ENCODE measurements at places on chromosomes 11 and 22.
A peak's percentile ranks its signal among the peaks of the same experiment; 100 is the strongest.

DNA sequence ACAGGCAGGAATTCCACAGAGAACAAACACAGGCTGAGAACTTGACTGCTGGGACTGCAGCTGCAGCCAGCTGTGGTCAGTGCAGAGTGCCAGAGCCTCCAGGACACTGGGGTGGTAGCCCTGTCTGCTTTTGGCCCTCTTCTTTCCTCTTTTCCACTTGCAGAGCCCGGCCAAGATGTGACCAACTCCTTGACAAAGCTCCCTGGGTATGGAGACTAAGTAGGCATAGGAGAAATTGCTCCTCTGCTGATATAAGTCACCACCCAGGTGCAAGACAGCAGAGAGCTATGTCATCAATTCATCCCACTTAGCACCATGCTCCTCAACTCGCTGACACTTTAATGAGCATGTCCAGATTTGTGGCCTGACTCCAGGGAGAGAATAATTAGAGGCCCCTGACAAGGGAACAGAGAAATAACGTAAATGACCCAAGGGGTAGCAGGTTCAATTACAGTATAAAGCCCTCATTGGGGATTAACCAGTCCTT, 369.4 kb upstream of the B3GAT1 start:
- DNase-seq: no peak

DNA sequence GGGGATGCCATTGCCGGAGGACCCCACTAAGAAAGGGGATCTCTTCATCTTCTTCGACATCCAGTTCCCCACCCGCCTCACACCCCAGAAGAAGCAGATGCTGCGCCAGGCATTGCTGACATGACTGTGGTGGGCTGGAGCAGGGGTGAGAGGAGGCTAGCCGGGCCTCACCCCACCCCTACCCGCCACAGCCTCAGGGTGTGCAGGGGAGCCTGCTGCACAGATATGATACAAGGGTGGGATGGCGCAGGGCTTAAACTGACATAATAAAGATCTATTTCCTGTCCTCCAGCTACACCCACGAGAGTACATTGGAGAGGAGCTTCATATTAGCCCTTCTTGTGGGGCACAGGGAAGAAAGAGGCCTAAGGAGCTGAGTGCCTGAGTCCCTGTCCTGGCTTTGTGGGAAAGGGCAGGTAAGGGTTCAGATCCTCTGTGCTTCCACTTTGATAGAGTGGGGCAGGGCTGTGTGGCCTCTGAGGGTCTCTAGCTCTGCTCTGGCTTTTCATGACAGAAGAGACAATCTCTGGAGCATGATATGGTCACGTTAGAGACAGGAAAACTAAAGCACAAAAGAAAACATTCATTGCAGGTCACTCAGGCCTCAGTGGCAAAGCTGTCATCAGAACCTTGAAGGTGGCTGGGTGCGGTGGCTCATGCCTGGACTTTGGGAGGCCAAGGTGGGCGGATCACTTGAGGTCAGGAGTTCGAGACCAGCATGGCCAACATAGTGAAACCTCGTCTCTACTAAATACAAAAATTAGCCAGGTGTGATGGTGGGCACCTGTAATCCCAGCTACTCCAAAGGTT, 12.4 kb downstream of the UCP2 start:
- DNase-seq: peak; percentile 28

GRCh38 chr11:3220521-3221407, 2.2 kb upstream of the MRGPRG start:
- DNase-seq: peak; percentile 43

DNA sequence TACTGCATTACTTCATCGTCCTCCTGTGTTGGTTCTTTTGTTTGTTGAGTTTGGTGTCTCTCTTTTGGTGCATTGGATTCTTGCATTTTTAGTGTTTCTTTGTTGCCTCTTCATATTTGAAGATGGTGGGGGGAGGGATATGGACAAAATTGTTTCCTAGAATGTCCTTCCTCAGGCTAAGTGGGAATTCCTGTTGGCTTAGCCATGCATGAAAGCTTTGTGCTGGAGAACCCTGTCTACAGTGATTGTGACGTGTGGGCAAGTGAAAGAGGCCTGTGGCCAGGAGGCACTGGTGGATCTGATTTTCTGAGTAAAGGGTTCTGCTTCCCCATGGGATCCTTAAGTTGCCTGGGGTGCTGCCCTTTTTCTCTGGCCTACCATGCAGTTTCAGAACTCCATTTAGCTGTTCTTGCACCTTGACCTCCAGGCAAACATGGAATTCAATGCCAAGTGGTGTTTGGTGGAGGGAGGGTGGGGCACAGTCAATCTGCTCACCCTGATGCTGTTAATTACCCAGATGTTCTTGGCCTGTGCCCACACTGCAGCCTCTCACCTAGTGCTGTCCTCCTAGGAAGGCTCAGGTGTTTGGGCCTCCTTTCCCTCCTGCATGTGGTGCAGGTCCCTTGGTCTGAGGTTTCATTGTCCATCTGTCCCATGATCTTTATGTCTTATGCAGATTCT, 46.3 kb upstream of the SLC22A12 start:
- DNase-seq: peak; percentile 10

DNA sequence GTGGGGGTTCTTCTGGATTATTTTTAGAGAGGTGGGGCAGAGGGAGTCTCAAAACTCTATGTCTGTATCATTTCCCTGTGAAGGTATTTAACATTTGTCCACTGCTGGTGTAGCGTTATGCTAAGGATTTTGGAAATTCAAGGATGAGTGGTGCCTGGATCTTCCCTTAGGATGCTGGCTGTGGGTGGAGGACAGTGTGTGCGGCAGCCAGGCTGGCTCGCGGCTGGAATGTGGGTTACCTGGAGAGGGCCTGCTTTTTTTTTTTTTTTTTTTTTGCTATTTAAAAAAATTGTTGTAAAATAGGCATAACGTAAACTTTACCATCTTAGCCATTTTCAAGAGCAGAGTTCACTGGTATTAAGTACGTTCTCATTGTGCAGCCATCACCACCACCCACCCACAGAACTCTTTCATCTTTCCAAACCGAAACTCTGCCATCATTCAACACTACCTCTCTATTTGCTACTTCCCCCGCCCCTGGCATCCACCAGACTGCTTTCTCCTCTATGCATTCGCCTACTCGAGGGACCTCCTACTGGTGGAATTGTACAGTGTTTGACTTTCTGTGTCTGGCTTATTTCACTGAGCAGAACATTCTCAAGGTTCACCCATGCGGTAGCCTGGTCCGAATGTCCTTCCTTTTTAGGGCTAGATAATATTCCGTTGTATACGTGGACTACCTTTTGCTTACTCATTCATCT, 67.1 kb downstream of the PARVB start:
- DNase-seq: no peak

GRCh38 chr11:46326813-46327416, 20.3 kb upstream of the DGKZ start:
- DNase-seq: no peak

DNA sequence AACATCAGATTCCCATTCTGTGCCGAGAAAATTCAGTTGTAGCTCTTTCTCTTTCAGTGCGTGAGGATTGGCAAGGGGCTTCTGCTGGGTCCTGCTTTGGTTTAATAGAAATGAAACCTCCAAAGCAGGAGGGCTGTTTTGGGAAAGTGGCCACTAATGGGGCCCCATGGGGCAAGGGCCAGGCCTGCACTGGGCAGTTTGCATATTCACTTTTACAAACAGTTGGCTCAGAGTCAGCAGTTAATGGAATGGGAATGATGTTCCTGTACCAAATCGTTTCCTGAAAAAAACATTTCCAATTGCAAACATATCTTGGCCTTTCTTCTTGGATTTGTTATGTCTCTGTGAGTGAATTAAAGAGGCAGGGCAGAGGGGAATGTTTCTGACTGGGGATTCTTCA, 92.1 kb downstream of the PARVA start:
- DNase-seq: no peak

GRCh38 chr22:42937164-42937843, 77.6 kb downstream of the PACSIN2 start:
- peak; percentile 85 for DNase-seq

- DNase-seq: no peak
Measured at GRCh38 chr11:117823294-117823945, 1.1 kb downstream of the FXYD2 start.

DNA sequence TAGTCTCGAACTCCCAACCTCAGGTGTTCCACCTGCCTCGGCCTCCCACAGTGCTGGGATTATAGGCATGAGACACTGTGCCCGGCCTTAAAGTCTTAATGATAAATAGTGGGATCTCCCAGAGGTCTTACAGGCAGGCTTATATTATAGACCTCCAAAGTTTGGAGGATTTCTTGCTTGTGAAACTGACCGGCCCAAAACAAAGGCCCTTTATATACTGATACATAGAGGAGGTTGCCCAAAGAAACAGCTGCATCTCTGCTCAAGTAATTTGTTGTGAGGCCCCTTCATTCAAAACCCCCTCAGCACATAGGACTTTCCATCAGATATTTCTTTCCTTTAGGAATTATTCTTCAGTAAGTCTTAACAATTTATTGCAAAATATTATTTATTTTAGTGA, 27.4 kb upstream of the RDX start:
- no peak for DNase-seq

GRCh38 chr11:128463371-128463829, 124.0 kb downstream of the ETS1 start:
- DNase-seq: no peak

GRCh38 chr22:35591714-35592417, 25.3 kb downstream of the MB start:
- peak; percentile 61 for DNase-seq

GRCh38 chr11:12723421-12724300, 49.4 kb downstream of the TEAD1 start:
- no peak for DNase-seq

DNA sequence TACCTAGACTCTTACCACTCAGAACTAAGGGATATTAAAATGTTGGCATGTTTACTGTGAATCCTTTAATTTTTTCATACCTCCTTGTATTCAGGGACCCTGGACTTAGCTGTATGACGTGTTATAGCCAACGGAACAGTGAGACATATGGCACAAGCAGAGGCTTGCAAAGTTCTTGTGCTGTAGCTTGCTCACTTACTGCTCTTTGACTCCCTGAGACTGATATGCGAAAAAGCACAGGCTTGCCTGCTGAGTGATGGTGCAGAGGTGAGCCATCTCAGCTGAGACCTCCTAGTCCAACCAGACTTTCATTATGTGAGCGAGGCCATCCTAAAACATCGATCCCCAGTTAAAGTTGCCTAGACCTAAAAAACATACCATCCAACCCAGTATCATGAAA, 811.0 kb downstream of the METTL15 start:
- DNase-seq: no peak

- peak; percentile 56 for DNase-seq
Measured at GRCh38 chr11:112355726-112356125, 95.1 kb upstream of the PLET1 start.

DNA sequence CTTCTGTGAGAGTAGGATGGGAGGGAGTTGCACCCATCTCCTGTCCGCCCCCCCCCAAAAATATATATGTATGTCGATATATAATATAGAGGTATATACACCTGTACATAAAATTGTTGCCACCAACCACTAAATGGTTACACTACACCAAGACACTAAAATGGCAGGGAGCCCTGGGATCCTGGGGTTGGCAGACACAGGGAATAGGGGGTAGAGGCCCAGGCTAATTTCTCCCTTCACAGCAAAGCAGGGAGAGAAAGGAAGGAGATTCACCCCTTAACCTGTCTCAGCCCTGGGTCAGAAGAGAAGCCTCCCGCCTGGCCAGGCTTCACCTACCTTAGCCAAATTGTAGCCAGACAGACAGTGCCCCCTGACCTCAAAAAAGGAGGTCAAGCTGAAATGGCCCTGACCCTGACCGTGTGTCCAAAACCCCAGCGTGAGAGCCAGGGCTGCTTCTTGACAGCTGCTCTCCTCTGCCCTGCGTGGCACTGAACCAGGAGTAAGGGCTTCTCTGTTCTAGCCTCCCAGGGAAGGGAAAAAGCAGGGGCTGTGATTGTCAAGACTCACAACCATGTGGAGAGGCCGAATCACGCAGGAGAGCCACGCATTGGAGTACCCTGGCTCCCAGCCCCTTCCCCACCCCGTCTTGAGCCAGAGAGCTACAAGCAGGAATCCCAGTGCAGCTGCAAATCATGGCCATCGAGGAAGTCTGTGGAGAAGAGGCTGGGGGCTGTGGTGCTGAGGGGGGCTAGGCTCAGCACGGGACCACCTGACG, 40.5 kb downstream of the SGSM3 start:
- no peak for DNase-seq

GRCh38 chr11:111967649-111968048, 30.5 kb downstream of the DIXDC1 start:
- no peak for DNase-seq

DNA sequence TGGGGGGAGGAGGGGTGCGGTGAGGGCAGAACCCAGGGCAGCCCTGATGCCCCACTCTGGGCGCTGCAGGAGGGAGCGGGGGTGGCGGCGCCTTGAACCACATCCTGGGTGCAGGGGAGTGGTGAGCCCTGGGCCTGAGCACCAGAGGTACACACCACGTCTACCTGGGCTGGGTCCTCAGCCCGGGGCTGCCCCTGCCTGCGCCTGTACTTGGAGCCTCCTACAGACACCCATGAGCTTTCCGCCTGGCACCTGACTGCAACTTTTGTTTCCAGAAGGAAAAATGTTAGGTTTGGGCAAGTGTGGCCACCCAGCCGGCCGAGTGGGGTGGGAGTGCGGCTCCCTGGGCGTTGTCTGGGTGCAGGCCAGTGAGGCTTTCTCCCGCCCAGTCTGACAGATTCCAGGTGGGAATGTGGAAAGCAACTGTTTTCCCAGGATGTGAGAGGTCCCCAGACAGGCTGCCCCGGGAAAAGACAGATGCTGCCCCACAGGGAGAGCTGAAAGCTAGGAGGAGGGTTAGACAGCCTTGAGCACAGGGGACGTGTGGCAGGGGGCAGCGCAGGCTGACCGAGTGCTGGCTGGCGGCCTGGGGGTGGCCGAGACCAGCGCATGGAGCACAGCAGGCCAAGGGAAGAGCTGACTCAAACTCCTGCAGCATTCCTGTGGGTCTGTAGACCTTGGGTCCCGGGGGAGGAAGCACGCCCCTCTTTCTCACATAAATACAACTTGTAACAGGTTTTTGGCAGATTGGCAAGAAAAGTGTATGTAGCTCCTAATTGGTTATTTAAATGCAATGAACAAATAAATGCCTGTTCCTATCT, 44.1 kb downstream of the GNB1L start:
- peak; percentile 36 for DNase-seq

- DNase-seq: no peak
Measured at GRCh38 chr11:92253945-92254344, 29.3 kb downstream of the FAT3 start.

- no peak for DNase-seq
Measured at GRCh38 chr11:95065336-95065735, 1.4 kb upstream of the SRSF8 start.

GRCh38 chr11:121578251-121578976, 125.6 kb upstream of the SORL1-AS1 start:
- no peak for DNase-seq

- no peak for DNase-seq
Measured at GRCh38 chr11:105181100-105181499, 41.5 kb upstream of the CARD18 start.

GRCh38 chr11:122765487-122766131, 72.7 kb upstream of the CRTAM start:
- no peak for DNase-seq

- DNase-seq: no peak
Measured at GRCh38 chr11:85950317-85951048, 95.3 kb downstream of the CCDC83 start.

- DNase-seq: peak; percentile 61
Measured at GRCh38 chr11:8192016-8192895, 23.4 kb upstream of the RIC3 start.
